ENCODE measurements at places on chromosomes 11 and 22. TPM values are rescaled to one million over a fixed set of nuclear protein-coding genes. Genes with fewer than 3 reads are reported as not detected.

GRCh38 chr22:45335021-45335818 is 25.5 kb downstream of the FAM118A start:
- H3K4me3 ChIP-seq: no peak overlapping the region
- no peaks in the 10 kb centered on the region for H3K4me1 ChIP-seq
- peaks cover 80% of the 10 kb centered on the region for H3K36me3 ChIP-seq
- peak; percentile 87 for DNase-seq

GRCh38 chr22:46122511-46122971 is 27.8 kb upstream of the PPARA start:
- peak; percentile 89 for DNase-seq
- H3K27me3 ChIP-seq: no peaks in the 10 kb centered on the region
- no peak overlapping the region for H3K27ac ChIP-seq
- no peak overlapping the region for H3K4me3 ChIP-seq
- H3K36me3 ChIP-seq: no peaks in the 10 kb centered on the region

MS4A12 gene
- not detected for total RNA-seq

RASD2 gene
- total RNA-seq: 0.24 TPM

PRRG4 gene
- total RNA-seq: 2.9 TPM

- H3K4me3 ChIP-seq: peak overlapping the region; percentile 78
- peaks cover 3% of the 10 kb centered on the region for H3K27me3 ChIP-seq
- no peaks in the 10 kb centered on the region for H3K36me3 ChIP-seq
- H3K4me1 ChIP-seq: no peaks in the 10 kb centered on the region
These were observed 1.8 kb upstream of the CDPF1 start for GRCh38 chr22:46251816-46252380.

DNA sequence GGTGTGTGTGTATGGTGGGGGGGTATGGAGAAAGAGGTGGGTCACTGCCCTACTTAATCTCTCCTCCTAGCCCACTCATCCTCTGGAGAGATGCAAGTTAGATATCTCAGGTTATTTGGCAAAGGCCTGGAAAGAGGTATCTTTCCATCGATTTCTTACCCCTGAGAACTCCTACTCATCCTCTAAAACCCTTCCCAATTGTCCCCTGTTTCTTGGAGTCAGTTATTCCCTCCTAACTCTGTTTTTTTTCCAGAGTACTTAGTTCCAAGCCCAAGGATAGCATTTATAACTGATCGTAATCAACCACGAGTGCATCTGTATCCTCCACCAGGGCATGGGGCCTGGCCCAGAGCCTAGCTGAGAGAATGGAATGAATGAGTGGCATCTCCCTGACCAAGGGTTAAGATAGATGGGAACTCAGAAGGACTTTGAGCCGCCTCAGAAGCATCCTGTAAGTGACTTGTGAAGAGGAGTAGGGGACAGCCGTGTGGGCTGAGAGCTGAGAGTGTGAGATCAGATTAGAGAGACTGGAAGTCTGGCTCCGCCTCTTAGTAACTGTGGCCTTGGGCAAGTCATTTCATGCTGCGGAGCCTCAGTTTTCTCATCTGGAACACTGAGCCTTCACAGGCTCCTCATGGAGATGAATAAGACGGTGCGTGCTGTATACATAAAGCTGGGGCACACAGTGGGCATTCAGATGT is 16.2 kb downstream of the CD6 start:
- no peak overlapping the region for H3K4me3 ChIP-seq
- H3K36me3 ChIP-seq: no peaks in the 10 kb centered on the region
- DNase-seq: peak; percentile 8
- H3K27me3 ChIP-seq: peaks cover 7% of the 10 kb centered on the region
- H3K4me1 ChIP-seq: no peaks in the 10 kb centered on the region

- H3K36me3 ChIP-seq: no peaks in the 10 kb centered on the region
- peak; percentile 76 for DNase-seq
- no peaks in the 10 kb centered on the region for H3K4me1 ChIP-seq
- H3K4me3 ChIP-seq: no peak overlapping the region
These were observed 5.9 kb upstream of the BDNF start for GRCh38 chr11:27705873-27706820.

Measured in endodermal cell (in vitro differentiated cells).